Activated T-helper 9 cell treated with anti-CD3 and anti-CD28 coated beads, Interleukin-2, amount 50 U/mL, for 16 hours (primary cell): ENCODE measurements at places on chromosomes 3 and 15.
A peak's percentile ranks its signal among the peaks of the same experiment; 100 is the strongest.

DNA sequence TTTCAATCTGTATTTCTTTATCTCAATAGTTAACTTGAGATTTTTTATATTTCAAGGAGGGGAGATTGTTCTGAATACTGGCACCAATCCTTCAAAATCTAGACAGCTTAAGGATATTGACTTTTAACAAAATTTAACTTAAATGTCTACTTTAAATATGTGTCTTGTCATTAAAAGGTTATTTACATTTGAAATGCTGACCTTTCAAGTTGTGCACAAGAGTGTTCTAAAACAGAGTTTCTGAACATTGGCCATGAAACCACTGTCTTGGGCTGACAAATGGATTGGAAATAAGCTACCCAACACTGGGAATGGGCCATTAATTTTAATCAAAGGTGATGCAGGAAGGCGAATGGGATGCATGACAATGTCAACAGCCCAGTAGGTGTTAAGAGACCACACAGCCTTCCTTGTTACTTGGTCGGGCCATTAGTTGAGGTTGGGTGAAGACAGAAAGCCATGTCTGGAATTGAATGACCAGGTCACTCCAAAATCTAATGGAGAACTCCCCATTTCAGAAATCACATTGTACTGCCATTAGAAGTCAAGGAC is 128.5 kb downstream of the CDIN1 start:
- no peak for DNase-seq

GRCh38 chr3:46675426-46675825 is 18.1 kb downstream of the ALS2CL start:
- DNase-seq = no peak

GRCh38 chr3:34842706-34843480 is 796.4 kb upstream of the ARPP21 start:
- no peak for DNase-seq

DNA sequence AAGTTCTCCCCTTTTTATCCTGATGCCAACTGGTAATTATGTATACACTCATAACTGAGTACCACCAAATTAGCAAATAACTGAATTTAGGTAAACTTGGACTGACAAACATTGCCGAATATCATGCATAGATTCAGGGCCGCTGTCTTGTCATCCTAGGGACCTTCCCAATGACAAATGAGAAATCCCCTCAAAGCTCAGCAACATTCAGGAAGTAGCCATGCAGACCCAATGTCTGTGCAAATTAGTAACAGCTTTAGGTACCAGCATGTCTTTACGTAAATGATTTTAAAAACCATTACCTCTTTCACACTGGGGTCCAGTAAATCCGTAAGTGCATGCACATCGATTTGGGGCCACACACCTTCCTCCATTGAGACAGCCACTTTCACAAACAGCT is 49.5 kb downstream of the FBN1 start:
- no peak for DNase-seq

DNA sequence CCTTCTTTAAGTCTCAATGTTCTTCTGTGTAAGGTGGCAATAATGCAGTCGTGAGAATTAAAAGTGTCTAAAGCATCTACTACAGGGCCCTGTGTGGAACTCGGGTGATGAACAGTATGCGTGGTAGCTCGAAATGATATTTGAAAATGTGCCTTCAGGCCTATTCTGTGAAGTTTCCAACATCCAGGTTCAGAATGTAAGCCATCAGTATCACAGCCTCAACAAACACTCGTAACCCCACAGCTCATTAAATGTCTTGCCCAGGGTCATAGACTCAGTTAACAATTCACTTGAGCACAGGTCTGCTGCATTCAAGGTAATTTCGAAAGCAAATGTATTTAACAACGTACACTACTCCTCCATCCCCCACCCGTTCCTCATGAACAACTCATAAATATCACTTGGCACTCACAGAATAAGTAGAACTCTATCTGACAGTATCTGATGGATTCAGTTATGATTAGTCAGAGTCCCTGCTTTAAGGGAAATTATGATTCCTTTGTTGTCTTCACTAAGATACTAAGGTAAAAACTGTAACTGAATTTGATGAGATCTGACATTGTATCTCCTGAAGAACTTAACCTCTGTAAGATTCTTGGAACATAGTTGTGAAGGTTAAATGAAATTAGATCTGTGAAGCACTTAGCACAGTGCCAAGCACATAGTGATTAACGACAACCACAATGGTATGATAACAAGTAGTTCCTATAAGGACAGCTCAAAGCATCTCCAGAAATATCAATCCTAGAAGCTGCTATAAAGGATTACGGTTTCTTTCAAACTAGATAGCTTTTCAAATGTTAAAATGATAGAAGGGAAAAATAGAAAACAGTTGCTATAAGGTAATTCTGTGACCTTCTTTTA is 642.3 kb downstream of the TBL1XR1 start:
- DNase-seq = no peak

DNA sequence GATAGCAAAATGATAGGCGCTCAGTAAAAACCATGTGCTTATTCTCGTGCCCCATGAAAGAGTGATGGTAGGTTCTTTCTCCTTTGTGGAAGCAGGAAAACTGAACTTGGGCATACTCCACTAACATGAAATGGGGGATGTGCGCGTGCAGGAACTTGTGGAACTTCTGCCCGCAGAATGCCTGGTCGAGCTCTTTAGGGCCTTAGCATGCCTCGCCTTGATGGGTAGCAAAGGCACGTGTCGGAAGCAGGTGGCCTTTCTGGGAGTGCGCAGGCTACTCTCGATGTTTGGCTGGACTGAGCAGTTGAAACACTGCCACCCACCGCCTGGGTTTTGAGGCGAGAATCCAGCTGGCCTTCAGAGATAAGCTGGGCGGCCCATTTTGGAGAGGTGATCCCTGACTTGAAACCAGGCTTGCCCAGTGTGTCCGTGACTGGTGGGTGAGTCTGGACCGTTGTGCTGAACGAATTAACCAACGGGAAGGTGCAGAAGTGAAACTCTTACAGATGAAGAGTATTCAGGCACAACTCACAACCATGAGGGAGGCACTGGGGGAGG is 842 bp downstream of the PCCB start:
- peak; percentile 1 for DNase-seq

- no peak for DNase-seq
Measured at GRCh38 chr3:155370198-155370597, 76.7 kb upstream of the STRIT1 start.

DNA sequence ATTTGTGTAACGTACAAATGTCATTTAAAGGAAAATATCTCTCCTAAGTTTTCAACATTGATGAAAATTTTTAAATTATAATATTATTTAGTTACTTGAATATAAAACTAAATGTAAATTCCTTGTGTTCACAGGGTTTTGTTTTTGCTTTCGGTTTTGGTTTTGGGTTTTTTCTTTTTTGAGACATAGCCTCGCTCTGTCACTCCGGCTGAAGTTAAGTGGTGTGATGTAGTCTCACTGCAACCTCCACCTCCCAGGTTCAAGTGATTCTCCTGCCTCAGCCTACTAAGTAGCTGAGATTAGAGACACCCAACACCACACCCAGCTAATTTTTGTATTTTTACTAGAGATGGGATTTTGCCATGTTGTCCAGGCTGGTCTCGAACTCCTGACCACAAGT is 79.3 kb upstream of the TCF12 start:
- no peak for DNase-seq

DNA sequence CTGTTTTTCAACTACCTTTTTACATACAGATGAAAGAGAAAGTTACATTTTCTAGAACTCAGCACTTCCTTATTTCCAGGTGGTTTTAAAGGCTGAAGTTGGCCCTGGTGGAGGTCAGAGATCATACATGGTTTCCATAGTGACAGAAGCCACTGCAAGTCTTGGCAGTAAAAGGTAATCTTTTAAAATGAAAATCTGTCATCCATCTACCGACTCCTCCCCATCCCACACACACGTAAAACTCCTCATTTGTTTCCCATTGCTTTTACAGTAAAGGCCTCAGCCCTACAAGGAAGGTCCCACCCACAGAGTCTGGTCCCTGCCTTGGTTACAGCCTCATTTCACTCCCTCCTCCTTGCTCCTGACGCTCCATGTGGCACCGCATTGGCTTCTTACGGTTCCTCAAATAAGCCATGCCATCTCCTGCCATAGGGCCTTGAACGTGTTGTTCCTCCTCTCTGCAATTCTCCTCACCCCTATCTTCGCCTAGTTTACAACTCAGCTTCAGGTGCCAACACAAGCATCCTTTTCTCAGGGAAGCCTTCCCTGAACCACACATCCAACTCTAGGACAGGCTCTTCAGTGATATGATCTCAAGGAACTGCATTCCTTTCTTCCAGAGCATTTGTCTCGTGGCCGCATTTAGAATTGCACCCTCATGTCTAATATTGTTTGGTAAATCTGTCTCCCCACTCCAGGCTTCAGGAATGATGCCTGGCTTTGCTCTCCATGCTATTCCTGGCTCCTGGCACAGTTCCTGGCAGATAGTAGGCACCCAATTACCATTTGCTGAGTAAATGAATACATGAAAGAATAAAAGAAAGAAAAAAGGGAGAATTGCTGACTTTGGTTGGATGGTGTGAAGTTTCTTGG is 2.6 kb downstream of the CYP19A1 start:
- no peak for DNase-seq

- DNase-seq = no peak
Measured at GRCh38 chr3:172646439-172647015, 64.3 kb downstream of the NCEH1 start.

DNA sequence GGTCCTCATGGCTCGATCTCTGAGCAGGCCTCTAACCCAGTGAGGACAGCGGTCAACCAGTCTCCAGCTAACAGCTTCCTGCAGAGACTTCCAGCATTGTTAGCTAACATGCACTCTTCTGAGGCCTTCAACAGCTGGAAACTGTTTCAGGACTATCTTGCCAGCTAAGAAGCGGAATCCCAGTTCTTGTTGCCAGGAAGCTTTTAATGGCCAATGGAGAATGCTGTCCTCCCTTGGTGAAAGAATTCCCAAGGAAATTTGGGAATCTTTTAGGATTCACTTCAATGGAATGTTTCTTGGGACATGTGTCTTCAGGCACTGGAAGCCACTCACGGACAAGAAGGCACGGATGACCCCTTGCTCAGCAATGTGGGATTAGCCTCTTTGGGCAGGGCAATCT is 91.7 kb downstream of the CEMIP start:
- no peak for DNase-seq

GRCh38 chr3:78317774-78318173 is 1277.9 kb downstream of the ROBO2 start:
- DNase-seq = no peak

- no peak for DNase-seq
Measured at GRCh38 chr3:135807879-135808278, 157.6 kb upstream of the PPP2R3A start.

DNA sequence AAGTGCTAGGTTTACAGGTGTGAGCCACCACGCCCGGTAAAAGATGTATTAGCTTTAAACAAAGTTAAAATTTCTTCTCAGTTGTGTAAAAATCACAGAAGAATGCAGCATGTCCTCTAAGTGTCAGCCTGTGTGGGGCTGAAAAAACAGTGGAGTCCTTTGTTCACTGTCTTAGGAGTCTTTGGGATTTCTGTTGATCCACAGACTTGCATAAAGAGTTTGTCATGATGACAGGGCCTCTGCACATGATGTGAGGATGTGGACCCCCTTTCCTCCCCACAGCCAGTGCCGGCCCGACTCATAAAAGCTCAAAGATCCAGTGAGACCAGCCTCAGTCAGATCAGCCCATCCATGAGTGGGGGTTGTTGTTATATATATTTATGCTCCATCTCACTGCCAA is 49.0 kb upstream of the GOLGA8J start:
- no peak for DNase-seq

DNA sequence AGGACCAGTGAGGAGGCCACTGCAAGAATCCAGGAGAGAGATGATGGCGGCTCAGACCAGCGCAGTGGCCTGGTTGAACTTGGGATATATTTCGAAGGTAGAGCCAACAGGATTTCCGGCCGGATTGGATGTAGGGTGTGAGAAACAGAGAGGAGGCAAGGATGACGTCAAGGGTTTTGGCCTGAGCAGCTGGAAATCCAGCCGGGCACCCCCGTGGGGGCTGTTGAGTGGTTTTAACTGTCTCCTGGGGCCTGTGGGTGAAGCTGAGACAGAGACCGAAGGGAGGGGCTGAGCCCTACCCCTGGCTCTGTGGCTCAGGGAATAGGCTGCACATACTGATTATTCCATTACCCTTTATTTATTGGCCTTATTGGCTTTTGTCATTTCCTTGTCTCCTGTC is 45.7 kb downstream of the EXOG start:
- no peak for DNase-seq

- DNase-seq = no peak
Measured at GRCh38 chr3:63400246-63400860, 122.2 kb downstream of the SYNPR start.
